ENCODE measurements at places on chromosomes 16 and 17. TPM values are rescaled to one million over a fixed set of nuclear protein-coding genes. Genes with fewer than 3 reads are reported as not detected.
A peak's percentile ranks its signal among the peaks of the same experiment; 100 is the strongest.

DNA sequence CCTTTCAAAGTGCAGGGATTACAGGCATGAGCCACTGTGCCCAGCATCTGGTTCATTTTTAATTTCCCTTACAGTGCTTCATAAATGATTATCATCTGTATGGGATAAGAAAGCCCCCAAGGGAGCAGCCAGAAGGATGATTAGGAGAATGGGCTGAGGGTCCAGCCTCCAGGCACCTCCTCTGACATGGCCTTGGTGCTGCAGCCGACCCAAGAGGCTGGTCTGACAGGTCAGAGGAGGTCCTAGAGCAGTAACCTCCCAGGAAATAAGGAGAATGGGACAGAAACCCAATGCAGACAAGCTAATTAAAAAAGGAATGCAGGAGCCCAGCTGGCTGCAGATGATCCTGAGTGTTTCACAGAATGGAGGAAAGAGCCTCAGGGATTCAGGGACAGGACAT, 29.0 kb downstream of the MRC2 start:
- DNase-seq, result no peak

DNA sequence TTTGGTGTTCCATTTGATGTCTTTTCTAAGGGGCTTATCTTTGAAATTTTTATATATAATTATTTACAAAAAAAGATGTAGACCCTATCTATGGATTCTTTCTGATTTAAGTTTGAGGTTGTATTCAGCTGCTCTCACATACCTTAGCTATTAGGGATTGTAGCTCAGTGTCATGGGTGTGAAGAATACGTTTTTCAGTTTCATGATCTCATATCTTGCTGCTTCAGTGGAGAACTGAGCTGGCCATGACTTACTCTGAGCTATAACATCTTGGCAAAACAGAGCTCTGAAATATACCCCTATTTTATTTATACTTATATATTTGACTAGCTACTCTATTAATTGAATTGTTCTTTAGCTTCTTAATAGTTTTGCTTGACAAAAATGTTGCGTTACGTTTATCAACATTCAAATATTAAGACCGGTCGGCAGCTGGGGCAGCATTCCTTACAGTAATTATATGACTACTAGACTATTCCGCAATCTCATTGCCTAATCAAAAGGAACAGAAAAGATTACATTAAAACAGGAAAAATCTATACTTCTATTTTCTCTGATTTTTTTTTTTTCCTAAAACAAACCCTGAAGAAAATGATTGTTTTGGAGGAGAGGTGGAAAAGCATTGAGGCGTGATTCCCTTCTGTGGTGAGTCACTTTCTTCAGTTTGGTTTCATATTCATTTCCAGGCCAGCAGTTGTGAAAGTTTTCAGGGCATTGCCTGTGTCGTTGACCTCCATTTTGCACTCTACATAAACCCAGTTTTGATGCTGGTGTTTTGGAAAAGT, 24.1 kb upstream of the KRT24 start:
- DNase-seq, result peak; percentile 58

DNA sequence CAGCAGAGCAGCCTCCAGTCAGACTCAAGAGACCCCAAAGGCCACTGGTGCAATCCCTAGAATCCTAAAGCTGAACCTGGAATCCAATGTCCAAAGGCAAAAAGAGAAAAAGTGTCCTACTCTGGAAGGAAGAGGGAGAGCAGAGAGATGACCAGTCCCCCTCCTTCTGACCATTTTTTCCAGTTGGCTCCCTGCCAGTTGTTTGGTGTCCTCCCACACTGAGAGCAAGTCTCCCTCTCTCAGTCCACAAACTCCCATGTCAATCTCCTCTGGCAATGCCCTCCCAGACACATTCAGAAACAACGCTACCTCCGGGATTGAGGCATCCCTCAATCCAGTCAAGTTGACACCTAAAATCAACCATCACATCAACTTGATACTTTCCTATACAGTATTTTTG, 4.3 kb upstream of the CLEC19A start:
- DNase-seq, result no peak

DNA sequence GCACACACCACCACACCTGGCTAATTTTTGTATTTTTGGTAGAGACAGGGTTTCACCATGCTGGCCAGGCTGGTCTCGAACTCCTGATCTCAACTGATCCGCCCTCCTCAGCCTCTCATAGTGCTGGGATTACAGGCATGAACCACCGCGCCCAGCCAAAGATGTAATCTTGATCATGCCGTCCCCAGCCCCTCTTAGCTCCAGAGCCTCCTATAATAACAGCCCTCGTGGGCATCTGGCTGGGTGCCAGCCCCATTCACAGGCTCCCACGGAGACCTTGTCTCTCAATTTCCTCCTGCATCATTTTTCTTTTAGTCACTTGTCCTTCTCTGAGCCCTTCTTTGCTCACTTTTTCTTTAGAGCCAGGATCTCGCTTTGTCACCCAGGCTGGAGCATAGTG, 94.2 kb downstream of the KATNIP start:
- DNase-seq, result no peak

DNA sequence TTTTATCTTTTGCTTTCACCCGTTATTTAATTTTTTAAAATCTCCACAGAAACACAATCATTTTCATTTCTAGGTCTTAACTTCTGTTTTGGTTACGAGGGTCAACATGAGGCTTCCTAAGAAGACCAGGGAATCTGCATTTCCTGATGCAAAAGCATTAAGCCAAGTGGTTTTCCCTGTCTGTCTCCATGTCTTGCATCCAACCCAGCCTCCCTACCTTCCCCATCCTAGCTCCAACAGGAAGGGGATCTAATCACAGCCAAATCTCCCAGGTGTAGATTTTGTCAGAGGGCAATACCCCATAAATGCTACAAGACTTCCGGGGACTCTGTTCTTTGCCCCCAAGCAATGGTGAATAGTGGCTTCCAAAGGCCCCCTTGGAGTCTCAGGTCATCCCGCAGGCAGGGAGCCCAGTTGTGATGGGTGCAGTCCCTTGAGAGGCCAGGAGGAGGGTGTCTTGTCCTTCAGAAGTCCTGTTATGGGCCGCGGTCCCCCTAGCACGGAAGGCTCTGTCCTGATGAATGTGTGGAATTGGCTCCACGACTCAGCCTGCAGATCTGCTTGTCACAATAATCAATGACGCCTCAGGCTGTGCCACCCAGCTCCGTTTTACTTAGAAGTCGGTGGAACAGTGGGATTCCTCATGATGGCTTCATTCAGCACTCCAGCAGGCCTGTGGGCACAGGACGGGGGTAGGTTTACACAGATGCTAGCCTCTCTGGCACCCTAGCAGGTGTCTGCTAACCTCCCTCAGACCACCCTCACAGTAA, 141.1 kb downstream of the RGS9 start:
- DNase-seq, result peak; percentile 58

DNA sequence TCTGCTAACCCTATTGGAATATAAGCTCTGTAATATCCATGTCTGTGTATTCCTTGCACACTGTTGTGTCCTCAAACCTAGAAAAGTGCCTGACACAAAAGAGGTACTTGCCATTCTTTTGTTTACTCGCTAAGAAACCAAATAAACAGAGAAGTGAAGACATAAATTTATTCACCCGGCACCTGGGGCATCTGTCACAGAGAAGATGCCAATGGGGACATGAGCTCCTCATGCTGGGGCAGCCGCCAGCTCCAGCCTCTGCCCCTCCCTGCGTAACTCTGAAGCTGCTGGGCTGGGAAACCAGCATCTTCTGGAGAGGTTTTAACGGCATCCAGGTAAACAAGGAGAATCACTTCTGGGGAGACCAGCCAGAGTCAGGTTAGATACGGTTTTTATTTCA, 15.1 kb upstream of the CDRT4 start:
- DNase-seq, result no peak

MT1M gene
- not detected for total RNA-seq

DNA sequence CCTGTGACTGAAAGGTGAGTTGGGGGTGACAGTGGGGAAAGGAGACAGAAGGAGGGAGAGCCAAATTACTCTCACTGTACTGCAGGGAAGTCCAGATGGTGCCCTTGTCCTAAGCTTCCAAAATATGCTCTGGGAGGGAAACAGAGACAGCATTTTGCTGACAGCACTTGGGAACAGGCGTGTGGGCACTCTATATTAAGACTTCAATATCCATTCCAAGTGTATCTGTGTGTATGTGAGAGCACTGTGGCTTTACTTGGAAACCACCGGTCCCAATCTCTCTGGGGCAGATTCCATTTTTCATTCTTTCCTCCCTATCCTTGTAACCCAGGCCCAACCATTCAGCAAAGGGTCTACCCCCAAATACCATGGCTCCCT, 407.3 kb downstream of the UTP18 start:
- no peak for DNase-seq

DNA sequence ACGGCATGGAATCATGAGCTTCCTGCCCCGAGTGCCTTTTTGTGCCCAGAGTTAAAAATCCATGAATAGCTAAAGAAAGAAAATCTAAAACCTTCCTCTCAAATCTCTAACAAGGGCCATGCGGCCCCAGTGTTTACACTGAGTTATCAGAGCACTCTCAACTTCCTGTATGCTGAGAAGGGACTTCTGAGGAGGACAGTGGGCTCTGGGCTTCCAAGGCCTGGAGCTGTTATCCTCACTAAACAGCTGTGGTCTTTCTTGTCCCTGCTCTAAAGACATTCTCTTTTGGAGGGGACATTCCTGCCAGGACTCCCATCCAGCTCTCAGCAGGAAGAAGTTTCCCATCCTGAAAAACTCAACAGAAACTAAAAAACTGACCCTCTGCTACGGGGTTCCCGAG, 135.6 kb downstream of the AATF start:
- no peak for DNase-seq

GRCh38 chr16:51834794-51835193, 683.7 kb upstream of the SALL1 start:
- no peak for DNase-seq

GRCh38 chr16:56525236-56525635, 5.4 kb upstream of the BBS2 start:
- no peak for DNase-seq

TMEM114 gene
- not detected for total RNA-seq

DNA sequence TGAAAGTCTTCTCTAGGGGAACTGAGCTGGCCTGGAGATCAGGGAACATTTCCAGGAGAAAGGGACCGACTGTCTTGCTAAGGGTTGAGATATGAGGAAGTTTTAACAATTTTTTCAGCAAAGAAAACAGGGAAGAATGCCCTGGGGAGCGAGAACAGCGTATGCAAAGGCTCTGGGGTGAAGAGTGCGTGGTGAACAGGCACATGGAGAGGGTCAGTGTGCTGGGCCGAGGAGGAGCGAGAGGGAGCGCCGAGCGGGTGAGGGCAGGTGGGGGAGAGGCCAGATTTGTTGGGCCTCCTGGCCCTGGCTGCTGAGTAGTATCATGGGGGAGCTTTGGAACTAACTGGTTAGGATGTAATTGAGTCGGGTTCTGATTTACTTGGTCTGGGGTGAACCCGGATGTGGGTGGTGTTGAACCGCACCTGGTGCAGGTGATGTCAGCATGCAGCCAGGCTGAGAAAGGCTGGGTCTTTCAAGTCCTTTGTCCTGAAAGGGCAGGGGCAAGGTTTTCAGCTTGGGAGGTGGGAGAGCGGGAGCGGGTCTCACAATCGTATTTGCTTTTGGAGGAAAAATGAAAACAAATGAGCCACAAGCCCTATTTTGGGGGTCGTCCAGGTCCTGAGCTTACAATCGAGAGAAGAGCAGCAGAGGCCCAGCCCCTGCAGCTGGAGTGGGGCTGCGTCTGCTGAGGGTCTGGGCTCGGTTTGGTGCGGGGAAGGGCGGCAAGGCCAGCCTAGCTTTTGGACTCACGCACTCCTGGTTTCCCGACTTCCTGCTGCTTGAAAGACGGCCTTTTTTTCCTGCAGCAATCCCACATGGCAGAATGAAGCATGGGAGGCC, 11.1 kb upstream of the WFDC1 start:
- no peak for DNase-seq

DNA sequence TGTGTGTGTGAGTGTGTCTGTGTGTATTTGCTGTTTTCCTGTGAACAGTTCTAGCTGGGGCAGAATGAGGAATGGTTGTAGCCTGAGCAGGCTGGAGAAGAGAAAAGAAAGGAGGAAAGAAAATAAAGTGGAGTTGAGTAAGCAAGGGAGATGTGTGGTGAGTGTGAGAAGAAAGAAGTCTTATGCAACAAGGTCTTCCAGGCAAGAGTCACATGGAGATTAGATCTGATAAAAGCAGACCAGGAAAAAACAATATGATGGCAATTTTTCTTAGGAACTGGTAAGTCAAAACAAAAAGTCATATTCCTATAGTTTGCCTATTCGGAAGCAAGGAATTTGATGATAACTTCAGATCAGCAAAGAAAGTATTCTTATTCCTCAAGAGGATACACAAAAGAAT, 125.0 kb downstream of the HS3ST3A1 start:
- DNase-seq, result peak; percentile 32

DNA sequence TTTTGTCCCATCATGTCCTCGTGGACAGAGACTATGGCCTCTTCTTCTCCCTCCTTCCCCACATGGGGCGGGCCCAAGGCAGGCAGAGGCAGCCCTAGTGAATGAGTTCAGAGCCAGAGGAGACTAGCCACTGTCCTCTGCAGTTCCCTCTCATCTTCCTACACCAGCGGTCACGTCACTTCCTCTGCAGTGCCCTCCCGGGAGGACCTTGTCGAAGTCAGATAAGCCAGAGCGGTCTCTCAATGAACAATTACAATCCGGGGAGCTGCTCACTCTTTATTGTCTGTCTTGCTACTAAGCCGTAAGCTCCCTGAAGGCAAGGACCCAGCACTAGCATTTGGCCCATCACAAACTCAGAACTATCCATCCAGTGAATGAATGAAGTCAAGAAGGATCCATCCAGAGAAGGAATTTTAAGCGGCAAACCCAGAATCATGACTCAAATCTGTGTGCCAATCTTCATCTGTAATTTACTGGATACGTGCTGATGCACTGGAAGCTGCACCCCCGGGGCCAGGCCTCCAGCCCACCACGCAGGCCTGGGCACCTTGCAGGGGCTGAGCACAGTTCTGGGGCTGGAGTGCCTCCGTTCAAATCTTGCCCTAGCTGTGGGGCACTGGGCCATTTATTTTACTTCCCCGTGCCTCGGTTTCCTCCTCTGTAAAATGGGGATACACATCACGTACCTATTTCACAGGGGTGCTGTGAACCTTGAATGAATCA, 18.1 kb downstream of the ZNF423 start:
- DNase-seq, result no peak

CNTD1 gene
- total RNA-seq, result 0.13 TPM

DNA sequence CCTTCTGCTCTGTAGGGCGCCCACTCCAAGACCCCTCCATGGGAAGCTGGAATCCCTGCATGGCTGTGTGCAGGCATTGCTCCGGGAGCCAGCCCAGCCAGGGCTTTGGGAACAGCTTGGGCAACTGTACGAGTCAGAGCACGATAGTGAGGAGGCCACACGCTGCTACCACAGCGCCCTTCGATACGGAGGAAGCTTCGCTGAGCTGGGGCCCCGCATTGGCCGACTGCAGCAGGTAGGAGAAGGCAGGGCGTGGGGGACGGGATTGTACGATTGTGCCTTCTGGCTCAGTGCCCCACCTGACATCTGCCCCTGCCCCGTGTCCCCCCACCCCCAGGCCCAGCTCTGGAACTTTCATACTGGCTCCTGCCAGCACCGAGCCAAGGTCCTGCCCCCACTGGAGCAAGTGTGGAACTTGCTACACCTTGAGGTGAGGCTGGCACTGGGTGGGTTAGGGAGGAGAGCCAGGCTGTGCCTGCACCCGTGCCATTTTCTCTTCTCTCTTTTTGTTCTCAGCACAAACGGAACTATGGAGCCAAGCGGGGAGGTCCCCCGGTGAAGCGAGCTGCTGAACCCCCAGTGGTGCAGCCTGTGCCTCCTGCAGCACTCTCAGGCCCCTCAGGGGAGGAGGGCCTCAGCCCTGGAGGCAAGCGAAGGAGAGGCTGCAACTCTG, 8.7 kb upstream of the TMEM88 start:
- DNase-seq, result no peak
